NCI-H1436 treated with DMSO at 0.1 percent for 48 hours (cell line): ENCODE measurements at places on chromosomes 5 and 9.

DNA sequence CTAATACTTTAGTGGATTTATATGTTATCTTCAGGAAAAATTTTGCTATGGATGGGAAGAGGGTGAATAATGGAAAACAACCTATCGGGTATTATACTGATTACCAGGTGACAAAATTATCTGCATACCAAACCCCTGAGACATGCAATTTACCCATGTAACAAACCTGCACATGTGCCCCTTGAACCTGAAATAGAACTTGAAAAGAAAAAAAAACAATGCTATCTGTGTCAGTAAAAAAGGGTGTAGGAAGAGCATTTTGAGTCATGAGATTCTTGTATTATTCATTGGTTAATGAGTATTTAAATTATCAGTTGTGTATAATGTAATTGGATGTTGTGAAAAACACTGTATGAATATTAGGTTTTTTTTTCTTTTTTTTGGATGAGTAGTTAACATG, 75.4 kb downstream of the PRR16 start:
- DNase-seq = no peak

DNA sequence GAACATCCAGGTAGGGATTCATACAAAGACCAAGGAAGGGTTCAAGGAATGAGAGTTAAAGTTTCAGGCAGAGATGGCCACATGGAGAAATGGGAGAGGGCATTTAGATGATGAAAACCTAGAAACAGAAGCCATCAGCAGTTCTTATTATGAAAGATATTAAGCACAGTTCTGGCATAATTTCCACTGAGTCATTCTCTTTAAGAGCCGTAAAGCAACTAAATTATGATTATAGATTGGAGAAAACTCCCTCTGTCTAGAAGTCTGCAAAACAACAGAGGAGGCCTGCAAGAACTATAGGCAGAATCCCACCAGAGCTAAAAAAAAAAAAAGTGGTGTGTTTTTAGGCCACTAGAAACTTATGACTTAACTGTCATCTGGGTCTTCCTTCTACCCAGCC, 157.1 kb upstream of the MPDZ start:
- no peak for DNase-seq

DNA sequence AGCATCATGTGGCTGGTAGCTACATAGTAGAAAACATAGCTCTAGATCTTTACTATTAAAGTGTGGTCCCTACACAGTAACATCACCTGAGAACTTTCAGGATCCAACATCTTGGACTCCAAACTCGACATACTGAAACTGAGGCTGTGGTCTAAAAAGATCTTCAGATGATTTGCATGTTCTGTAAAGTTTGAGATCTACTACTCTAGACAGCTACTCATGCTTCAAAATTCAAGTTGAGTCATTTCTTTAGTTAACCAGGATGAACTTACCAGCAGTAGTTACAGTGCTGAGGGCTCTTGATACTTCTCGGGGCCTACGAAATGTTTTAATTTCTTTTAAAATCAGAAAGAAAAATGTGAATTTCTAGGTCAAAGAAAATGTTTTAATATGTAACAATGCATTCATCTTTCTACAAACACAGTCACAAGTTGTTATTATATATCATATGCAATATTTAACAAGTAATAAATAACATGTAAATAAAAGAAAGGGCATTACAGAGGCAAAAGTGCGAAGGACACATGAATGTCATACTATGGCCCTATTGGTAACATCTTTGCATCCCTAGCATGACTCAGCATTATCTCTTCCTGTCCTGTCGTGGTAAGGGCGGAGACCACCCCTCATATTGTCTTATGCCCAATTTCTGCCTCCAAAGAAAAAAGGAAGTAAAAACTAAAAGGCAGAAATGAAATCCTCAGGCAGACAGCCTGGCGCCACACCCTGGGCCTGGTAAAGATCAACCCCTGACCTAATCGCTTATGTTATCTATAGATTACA, 563.9 kb upstream of the TLE4 start:
- DNase-seq = no peak

DNA sequence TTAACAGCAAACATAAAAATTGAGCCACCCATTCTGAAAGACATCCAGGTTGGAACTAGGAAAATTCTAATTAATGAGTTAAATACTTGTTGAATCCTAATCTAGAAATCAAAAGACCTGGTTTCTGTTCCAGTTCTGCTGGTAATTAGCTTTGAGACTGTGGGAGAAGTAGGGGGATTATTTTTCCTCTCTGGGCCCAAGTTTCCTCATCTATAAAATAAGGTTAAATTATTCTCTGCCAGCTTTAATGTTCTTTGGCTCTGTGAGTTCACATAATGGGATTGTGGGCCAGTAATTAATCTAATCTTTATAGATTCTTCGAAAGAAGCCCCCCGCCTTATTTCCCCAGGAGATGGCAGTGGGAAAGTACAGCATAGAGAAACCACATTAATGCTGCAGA, 104.6 kb downstream of the ENC1 start:
- no peak for DNase-seq

GRCh38 chr9:124045076-124045829, 33.7 kb downstream of the LHX2 start:
- no peak for DNase-seq

DNA sequence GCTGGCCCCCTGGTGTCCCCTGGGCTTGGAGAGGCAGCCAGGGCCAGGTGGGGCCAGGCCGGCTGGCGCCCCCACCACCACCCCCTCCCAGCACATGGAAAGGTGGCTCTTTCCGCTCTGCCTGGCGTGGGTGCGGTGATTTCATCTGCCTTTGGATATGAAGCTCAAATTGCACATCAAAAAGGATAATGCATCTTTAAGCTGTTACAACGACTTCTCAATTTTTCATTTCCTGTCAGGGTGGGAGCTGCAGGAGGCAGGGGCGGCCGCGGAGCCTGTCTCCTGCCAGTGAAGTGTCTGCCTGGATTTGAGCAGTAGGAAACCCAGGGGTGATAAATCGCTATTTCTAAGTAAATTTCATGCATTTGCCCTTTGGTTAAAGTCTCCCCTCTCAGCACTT, 169.2 kb upstream of the MVB12B start:
- DNase-seq = no peak

DNA sequence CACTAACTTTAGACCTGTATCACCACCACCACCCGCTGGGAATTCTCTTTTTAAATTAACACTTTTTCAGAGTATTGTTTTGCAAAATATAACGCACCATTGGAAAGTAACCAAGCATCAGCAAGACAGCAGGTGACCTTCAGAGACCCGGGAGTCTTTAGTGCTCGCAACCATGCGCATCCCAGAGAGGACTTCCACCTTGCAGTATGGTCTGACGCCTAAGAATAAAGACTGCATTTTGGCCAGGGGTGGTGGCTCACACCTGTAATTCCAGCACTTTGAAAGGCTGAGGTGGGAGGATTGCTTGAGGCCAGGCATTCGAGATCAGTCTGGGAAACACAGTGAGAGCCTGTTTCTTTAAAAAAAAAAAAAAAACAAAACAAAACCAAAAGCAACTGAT, 113.8 kb downstream of the MED27 start:
- no peak for DNase-seq

GRCh38 chr5:54463713-54464112, 8.2 kb downstream of the HSPB3 start:
- DNase-seq = no peak

DNA sequence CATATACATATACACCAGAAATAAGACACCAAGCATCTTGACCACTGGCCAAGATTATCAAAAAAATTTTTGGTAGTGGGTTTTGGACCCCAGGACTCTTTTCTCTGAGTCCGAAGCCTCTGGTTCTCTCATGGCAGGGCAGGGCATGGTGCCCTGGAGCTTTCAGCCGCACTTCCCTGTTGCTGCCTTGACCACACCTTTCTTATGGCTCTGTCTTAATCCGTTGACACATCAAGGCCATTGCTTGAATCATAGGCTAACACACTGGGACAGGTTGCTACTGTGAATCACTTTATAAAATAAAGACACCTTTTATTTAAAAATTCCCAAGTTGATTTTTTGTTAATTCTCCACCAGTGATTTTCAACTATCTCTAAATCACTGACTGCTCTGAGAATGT, 45.4 kb upstream of the CAST start:
- DNase-seq = no peak

- DNase-seq = no peak
These were observed 30.7 kb upstream of the GPR21 start for GRCh38 chr9:123002754-123003153.

DNA sequence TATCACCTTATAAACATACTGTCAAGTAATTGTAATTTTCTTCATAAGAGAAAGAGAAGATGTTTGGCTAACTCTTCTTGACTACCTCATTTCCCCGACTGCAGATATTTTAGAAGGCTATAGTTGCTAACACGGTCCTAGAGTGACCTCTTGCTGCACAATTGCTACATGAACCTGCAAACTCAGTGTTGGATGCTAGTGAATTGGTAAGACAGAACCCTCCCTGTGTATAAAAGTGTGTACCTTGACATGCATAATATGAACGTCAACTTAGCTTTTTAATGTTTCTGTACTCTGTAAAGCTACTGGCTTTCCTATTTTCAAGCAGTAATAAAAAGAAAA, 46.7 kb upstream of the CER1 start:
- no peak for DNase-seq

DNA sequence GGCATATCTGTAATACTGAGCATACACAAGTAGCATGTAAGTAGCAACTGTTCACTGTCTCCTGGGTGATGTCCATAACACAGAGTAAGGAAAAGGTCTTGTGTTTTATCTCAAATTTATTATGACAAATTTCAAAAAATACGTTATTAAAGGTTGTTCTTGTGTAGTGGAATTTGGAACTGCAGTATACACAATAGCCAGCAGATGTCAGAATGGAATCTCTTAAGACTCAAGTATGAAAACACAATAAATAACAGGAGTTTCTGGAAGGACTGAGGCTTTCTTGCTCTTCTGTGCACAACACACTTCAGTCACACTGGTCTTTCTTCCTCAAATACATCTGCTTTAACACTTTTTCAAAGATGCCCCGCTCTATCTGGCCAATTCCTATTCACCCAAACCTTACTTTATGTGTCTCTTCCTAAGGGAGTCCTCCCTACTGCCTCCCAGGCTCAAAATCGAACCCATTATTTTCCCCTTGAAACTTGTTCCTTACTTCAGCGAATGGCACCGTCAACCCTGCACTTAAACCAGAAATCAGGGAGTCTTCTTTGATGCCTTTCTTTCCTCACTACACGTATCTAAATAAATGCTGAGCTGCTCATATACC, 6.5 kb upstream of the FBXO10 start:
- DNase-seq = no peak

DNA sequence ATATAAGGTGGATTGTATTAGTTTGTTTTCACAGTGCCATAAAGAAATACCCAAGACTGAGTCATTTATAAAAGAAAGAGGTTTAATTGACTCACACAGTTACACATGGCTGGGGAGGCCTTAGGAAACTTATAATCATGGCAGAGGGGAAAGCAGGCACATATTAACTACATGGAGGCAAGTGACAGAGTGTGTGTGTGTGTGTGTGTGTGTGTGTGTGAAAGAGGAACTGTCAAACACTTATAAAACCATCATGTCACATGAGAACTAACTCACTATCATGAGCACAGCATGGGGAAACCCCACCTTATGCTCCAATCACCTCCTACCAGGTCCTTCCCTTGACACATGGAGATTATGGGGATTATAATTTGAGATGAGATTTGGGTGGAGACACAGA, 118.6 kb downstream of the SPEF2 start:
- DNase-seq = no peak

DNA sequence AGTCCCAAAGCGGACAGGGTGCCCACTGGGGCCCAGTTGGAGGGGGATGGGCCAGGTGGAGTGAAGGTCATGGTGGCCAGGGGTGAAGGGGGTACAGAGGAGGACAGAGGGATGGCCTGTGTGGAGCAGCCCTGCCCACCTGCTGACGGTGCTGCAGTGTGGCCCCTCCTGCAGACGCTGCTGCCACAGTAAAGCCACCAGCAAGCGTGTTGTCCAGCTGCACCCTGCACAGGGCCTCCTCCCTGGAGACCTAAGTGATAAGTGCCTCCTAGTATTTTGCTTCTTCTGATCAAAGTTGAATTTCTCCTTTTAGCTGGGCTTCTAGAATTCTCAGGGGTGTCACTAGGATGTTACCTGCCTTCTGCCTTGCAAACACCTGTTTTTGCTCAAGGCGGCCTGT, 299.3 kb upstream of the IRX4 start:
- DNase-seq = no peak

- no peak for DNase-seq
These were observed 35.9 kb upstream of the PTGS1 start for GRCh38 chr9:122334916-122335315.

DNA sequence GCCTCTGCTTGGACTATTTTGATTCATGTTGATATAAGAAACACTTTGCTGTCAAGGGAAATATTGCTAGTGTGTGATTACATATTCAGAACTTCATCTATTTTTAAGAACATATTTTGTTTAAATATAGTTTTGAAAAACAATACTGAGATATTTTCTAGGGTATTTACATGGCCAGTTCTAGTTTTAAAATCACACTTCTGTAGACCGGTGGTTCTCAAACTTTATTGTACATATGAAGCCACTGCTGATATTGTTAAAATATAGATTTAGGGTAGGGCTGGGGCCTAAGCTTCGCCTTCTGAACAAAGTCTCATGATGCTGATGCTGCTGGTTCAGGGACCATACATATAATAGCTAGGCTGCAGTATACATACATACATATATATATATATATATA, 1000.0 kb downstream of the PTPRD start:
- no peak for DNase-seq

DNA sequence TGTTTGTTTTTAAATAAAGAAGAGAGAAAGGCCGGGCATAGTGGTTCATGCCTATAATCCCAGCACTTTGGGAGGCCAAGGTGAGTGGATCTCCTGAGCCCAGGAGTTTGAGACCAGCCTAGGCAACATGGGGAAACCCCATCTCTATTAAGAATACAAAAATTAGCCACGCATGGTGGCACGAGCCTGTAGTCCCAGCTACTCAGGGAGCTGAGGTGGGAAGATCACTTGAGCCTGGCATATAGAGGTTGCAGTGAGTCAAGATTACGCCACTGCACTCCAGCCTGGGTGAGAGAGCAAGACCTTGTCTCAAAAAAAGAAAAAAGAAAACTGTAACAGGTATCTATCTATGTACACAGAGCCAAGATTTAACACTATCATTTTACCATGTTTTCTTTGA, 34.2 kb upstream of the CDC42SE2 start:
- no peak for DNase-seq

GRCh38 chr9:7149258-7149657, 391.5 kb downstream of the KDM4C start:
- no peak for DNase-seq

DNA sequence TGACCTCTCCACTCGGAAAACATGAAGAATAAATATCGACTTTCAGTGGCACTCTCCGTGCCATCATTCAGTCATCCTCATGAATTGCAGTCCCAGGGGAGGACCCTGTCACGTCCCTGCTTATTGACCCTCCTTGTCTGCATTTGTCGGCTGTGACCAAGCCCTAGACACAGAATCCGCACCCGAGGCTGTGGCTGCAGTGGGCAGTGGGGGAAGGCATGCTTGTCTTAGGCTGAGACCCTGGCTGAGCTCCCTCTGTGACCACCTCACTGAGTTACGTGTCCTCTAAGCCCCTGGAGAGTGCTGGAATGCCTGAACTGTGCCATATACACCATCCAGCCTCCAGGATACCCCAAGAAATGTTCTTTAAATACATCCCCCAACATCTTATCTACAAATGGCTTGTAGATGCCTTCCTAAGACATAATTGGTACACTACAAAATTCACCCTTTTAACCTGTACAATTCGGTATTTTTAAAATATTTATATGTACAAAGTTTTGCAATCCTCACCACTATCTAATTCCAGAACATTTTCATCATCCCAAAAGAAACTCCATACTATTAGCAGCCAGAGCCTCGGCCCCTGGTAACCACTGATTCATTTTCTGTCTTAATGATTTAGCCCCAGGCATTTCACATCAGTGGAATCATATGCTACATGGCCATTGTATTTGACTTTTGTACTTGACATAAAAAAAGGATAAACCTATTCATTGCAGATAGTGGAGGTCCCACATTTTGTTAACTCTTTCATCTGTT, 80.8 kb upstream of the ICE1 start:
- no peak for DNase-seq
